ENCODE measurements at places on chromosomes 7 and 10.

DNA sequence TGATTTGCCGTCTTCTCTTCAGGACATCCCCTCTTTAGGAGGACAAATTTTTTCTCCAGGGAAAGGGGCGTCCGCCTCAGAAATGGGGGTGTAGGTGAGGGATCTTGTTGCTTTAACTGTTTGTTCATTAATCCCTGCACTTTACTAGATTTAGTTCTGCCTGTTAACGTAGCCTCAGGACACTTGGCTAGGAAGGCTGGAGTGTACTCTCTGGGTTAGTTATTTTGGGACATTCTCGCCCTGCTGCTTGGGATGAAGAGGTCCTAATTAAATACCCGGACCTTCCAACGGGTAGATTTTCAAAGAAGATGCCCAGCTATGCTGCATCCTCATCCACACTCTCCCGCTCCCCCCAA, 552 bp upstream of the ZNF365 start:
- DNase-seq: no peak

DNA sequence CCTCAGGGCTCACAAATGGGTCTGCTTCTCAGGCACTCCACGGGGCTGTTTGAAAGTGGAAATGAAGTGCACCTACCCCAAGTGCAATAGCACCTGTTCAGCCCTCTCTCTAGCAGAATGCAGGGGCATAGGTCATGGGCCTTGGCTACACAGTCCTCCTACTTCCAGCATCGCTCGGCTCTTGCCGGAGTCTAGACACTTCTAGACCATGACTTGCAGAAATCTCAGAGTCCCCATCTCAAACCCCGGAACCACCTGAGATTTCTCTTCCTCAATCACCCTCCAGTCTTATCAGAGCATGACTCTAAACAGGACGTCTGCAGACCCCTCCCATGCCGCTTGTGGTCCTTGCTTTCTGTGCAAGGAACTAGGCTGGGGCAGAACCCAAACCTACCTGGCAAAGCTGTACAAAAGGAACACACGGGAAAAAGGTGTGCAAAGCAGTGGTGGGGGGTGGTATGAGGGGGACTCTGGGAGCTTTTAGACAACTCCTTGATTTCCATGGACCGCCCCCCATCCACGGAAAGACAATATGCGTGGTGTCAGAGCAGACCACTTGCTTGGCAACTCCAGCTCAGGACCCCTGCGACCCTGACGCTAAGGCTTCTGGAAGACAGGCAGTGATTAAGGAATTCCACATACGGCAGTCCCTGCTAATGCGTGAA, 13.8 kb downstream of the TMEM273 start:
- DNase-seq: no peak

DNA sequence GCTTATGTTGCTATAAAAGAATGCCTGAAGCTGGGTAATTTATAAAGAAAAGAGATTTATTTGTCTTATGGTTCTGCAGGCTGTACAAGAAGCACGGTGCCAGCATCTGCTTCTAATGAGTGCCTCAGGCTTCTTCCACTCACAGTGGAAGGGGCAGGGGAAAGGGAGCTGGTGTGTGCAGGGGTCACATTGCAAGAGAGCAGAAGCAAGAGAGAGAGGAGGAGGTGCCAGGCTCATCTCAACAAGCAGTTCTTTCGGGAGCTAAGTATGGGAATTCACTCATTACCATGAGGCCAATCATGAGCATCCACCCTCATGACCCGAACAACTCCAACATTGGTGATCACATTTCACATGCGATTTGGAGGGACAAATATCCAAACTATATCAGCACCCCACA, 17.2 kb upstream of the SLK start:
- no peak for DNase-seq

DNA sequence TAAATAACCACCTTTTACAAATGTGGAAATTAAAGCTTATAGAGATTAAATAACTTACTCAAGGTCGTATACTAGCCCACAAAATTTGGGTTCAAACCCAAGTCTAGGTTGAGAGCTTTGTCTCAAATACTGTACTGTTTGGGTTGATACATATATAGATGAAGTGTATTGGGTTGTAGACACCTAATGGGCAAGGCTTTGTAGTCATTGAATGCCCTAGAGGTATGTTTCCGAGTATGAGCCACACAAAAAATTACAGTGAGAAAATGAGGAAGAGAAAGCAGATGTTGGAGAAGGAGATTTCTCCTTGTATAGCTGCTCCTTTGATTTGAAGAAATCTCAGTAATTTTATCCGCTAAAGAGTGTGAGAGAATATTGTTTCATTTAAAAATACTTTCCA, 60.6 kb downstream of the C1GALT1 start:
- DNase-seq: no peak

DNA sequence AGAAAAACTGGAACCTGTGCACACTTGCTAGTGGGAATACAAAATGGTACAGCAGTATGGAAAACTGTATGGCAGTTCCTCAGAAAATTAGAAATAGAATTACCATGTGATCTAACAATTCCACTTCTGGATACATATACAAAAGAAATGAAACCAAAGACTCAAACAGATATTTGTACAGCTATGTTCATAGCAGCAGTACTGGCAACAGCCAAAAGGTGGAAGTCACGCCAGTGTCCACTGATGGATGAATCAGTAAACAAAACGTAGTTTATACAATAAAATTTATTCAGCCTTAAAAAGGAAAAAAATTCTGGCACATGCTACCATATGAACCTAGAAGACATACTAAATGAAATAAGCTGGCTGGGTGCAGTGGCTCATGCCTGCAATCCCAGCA, 23.0 kb downstream of the IDE start:
- DNase-seq: no peak

DNA sequence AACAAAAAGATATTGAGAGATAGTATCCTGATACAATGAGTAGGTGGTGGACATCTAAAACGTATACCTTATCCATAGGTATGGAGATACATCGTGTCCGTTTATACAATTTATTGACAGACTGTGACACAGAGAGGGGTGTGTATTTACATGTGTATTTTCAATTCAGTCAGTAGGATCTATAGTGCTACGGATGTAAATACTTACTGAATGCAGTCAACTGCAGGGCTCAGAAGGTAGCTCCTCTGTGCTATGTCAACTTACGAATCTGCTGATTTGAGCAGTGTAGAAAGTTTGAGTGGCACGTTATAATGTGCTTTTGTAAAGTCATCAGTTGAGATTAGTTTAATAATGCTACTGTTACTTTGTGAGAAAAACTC, 626 bp downstream of the ZNF804B start:
- DNase-seq: no peak

DNA sequence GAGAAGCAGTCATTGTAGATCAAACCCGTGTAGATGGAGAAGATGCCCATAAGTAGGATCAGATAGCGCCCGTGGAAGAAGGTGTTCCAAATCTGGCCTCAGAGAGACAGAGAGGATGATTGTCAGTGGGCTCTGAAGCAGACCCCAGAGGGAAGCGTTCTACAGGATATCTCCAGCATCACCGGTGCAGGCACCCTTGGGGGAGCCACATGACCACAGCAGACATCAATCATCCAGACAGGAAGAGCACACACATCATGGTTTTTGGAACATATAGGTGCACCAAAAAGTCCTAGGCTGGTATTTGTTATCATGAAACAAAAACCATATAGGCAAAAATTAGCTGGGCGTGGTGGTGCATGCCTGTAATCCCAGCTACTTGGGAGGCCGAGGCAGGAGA, 44.0 kb upstream of the SVOPL start:
- no peak for DNase-seq

Measured in foreskin fibroblast (primary cell).